Adrenal gland (tissue), 19 donors: ENCODE measurements at places on chromosomes 5 and 9. TPM values are rescaled to one million over a fixed set of nuclear protein-coding genes. Genes with fewer than 3 reads are reported as not detected.

DNA sequence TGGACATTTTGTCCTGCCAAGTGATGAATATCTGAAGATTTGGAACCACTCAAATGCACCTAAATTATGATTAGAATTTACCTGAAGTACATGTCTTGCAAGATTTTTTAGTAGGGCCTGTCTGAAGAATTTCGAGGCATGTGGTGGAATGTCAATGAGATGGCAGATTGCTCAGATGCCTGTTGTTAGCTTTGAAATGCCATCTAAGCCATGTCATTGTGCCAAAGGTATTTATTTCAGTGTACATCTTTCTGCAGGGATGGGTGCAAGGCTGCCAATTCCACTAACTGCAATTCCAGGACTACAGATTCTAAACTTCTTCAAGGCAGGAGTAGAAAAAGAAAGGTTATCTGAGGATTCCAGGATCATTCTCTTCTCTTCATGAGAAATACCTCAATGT lies 9.1 kb upstream of the GNAQ start:
- no peak overlapping the region for H3K27ac ChIP-seq
- no peak overlapping the region for H3K4me3 ChIP-seq
- H3K36me3 ChIP-seq = no peaks in the 10 kb centered on the region
- peaks cover under 1% of the 10 kb centered on the region for H3K4me1 ChIP-seq
- H3K27me3 ChIP-seq = no peaks in the 10 kb centered on the region

Gene ZFYVE16
- 39.1 TPM for polyA plus RNA-seq

- DNase-seq = no peak
- no peaks in the 10 kb centered on the region for H3K36me3 ChIP-seq
- no peaks in the 10 kb centered on the region for H3K4me1 ChIP-seq
- no peak overlapping the region for H3K27ac ChIP-seq
- peaks cover 2% of the 10 kb centered on the region for H3K27me3 ChIP-seq
Observed at GRCh38 chr5:132662004-132662401, 4.0 kb downstream of the IL13 start.

GRCh38 chr5:181156758-181157157 lies 9.4 kb downstream of the OR2V2 start:
- H3K27ac ChIP-seq = no peak overlapping the region
- H3K27me3 ChIP-seq = no peaks in the 10 kb centered on the region
- no peaks in the 10 kb centered on the region for H3K36me3 ChIP-seq
- H3K4me1 ChIP-seq = no peaks in the 10 kb centered on the region
- H3K4me3 ChIP-seq = no peak overlapping the region

GRCh38 chr9:114004221-114004716 lies 73.8 kb downstream of the AMBP start:
- no peaks in the 10 kb centered on the region for H3K4me1 ChIP-seq
- peak; percentile 79 for DNase-seq
- H3K27me3 ChIP-seq = no peaks in the 10 kb centered on the region
- peak overlapping the region; percentile 52 for H3K27ac ChIP-seq
- no peak overlapping the region for H3K4me3 ChIP-seq

DNA sequence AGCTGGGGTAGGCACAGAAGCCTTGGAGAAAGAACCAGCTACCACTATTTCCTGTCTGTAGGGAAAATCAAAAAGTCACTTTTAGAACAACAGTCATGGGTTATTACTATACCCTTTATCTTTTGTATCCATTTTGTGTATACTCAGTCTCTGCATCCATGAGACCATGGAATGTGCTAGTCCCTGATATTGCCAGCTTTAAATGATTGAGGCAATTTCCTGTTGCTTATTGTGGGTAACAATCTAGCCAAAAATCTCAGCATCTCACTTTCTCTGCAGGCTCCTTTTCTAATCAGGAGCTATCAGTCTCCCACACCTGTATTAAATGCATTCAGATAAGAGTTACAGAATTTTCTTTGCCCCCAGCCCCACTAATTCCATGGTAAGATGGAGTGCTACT lies 968 bp upstream of the KDM3B start:
- no peaks in the 10 kb centered on the region for H3K27me3 ChIP-seq
- H3K4me3 ChIP-seq = no peak overlapping the region
- peaks cover 25% of the 10 kb centered on the region for H3K4me1 ChIP-seq
- H3K36me3 ChIP-seq = peaks cover 28% of the 10 kb centered on the region
- DNase-seq = no peak

DNA sequence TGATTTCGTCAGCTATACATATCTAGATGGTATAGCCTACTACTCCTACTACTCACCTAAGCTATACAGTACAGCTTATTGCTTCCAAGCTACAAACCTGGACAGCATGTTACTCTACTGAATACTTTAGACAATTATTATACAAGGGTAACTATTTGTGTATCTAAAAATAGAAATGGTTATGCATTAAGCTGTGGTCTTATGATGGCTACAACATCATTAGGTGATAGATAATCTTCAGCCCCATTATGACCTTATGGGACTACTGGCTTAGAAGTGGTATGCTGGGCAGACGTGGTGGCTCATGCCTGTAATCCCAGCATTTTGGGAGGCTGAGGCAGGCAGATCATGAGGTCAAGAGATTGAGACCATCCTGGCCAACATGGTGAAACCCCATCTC lies 40.2 kb downstream of the CERT1 start:
- no peaks in the 10 kb centered on the region for H3K36me3 ChIP-seq
- no peak for DNase-seq
- no peak overlapping the region for H3K4me3 ChIP-seq
- H3K4me1 ChIP-seq = no peaks in the 10 kb centered on the region

DNA sequence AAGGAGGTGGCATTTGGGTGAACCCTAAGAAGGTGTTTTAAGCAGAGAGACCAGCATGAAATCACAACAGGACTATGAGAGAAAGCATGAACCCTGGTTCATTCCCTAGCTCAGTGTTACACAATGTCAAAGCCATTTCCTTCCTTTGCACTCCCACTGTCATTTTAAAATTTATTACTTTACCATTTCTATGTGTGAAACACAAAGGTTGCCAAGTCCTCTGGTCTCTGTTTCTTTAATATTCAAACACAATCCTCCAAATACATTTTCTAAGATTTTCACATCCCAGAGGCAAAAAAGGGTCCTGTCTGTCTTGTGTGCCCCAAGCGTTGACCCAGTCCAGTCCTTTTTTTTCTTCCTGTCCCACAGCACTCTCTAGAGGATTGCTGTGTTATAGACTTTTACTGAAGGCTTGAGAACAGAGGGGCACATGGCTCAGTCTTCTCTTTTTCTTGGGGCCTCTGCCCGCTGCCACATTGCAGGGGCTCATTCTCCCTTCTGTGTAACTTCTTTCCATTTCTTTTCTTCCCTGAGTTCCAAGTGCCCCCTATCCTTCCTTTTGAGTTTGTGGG lies 78.6 kb upstream of the SLC28A3 start:
- H3K4me3 ChIP-seq = no peak overlapping the region
- H3K27ac ChIP-seq = no peak overlapping the region
- DNase-seq = no peak
- H3K4me1 ChIP-seq = no peaks in the 10 kb centered on the region
- no peaks in the 10 kb centered on the region for H3K36me3 ChIP-seq

Gene MEIKIN
- not detected for polyA plus RNA-seq

GRCh38 chr9:24488896-24489295 lies 56.8 kb downstream of the IZUMO3 start:
- no peak overlapping the region for H3K27ac ChIP-seq
- H3K4me3 ChIP-seq = no peak overlapping the region
- no peaks in the 10 kb centered on the region for H3K36me3 ChIP-seq
- no peaks in the 10 kb centered on the region for H3K4me1 ChIP-seq

DNA sequence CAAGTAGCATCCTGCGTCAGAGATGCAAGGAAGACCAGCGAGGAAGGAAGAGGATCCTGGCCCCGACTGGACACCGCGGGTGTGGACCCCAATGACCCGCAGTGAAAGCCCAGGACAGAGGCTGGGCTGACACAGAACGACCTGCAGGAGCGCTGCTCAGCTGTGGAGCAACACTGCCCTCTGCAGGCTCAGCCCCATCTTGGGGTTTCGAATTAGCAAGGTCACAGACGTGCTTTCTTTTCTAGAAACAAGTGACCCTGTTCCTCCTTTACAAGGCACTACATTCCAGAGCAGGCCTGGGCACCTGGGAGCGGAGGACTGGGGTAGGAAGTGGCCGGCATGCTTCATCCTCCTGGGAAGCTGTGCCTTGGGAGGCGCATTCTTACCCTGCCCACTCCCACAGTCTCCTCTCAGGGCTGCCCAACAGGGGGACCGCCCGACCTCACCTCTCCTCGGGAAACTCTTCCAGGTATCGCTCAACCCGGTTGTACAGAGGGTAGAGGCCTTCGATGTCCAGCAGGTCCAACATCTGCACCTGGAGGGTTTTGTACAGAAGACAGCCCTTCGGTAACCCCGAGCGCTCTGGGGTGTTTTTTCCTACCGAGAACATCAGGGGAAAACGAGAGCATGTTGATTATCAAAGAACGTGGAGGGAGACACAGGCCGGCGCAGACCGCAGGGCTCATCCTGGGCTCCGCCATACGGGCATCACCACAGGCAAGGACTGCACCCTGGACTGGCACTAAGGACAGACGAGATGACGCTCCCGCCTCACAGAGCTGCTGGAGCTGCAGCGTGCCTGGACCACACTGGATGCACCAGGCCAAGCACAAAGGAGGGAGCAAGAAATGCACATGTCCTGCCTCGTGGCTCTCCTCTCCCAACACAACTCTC lies 35.0 kb downstream of the IPPK start:
- no peaks in the 10 kb centered on the region for H3K36me3 ChIP-seq
- H3K4me3 ChIP-seq = no peak overlapping the region
- H3K27ac ChIP-seq = peak overlapping the region; percentile 55

DNA sequence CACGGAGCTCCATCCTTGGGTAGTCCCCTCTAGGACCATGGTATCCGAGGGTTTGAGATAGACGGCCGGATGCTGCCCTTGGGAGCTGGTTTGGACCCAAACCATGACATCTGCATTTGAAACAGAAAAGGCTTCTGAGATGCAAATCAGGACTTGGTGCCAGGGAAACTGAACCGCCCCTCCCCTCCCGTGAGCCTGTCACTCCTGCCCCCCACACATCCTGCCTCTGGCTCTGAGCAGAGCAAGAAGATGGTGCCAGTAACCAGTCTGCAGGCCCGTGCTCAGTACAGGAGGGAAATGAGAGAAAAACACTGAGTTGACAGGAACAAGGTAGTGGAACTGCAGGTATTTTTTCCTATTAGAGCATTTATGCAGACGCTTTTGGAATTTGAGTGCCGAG lies 18.6 kb downstream of the ARPC5L start:
- peaks cover 13% of the 10 kb centered on the region for H3K4me1 ChIP-seq
- no peak overlapping the region for H3K27ac ChIP-seq
- DNase-seq = no peak
- peaks cover 90% of the 10 kb centered on the region for H3K36me3 ChIP-seq
- H3K27me3 ChIP-seq = no peaks in the 10 kb centered on the region

GRCh38 chr5:152514827-152515397 lies 109.8 kb upstream of the NMUR2 start:
- H3K4me3 ChIP-seq = no peak overlapping the region
- no peak for DNase-seq
- no peaks in the 10 kb centered on the region for H3K27me3 ChIP-seq
- H3K4me1 ChIP-seq = no peaks in the 10 kb centered on the region
- H3K36me3 ChIP-seq = no peaks in the 10 kb centered on the region
- H3K27ac ChIP-seq = no peak overlapping the region

DNA sequence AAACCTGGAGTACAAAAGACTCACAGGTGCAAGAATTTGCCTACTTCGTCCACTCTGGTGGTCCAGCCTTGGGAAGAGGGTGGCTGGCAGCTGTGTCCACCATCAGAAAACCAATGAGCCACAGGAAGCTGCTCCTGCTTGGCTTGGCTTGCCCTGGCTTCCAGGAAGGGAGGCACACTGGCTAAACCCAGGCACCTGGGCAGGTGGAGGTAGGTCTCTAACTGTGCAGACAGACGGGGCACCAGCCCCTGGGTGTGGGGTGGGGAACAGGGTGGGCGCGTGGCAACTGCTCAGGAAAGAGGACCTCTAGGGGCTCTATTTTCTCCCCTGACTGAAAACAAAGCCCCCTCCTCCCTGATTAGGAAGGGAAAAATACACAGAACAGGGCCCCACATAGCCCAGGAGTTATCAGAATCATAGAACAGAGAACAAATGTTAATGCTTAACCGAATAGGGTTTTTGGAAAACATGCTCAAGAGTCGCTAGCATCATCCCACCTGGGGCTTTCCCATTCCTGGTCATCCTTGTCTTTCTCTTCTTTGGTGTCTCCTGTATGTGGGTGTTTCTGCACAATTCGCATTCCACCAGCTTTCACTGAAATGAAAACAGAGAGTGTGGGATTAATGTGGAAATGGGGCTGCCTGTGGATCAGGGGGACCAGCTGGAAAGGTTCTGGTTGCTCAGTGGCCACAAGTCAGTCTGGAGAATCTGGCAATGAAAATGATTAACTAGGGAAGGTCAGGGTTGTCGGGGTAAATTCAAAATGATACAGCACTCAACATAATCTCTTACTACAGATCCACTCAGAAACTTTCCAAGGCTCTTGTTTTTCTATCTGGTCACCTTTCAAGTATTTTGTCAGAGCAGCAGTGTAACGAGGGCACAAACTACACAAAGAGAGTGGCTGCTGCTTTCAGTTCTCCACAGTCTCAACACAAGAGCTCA lies 13.1 kb downstream of the DAP start:
- H3K27ac ChIP-seq = no peak overlapping the region
- no peak overlapping the region for H3K4me3 ChIP-seq
- peaks cover 7% of the 10 kb centered on the region for H3K4me1 ChIP-seq
- DNase-seq = no peak
- H3K27me3 ChIP-seq = no peaks in the 10 kb centered on the region

DNA sequence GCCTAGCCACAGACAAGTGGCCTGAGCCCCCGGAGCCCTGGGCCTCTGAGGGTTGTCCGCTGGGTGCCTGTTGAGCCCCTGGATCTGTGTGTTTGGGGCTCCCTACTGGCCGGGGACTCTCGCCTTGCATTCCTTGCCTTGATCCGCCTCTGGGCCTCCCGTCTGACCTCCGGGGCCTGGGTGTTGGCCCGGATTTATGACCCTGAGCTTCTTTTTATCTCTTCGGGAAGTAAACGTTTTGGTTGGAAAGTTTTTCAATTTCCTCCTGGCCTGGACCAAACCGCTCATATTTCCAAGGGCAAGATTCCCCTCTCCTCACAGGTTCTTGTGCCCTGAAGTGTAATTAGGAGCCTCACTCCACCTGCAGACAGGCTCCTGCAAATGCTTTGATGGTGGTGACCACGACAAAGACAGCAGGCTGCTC lies 69.3 kb upstream of the EGFLAM start:
- H3K4me3 ChIP-seq = no peak overlapping the region
- no peak for DNase-seq
- no peak overlapping the region for H3K27ac ChIP-seq
- no peaks in the 10 kb centered on the region for H3K36me3 ChIP-seq
- no peaks in the 10 kb centered on the region for H3K4me1 ChIP-seq

DNA sequence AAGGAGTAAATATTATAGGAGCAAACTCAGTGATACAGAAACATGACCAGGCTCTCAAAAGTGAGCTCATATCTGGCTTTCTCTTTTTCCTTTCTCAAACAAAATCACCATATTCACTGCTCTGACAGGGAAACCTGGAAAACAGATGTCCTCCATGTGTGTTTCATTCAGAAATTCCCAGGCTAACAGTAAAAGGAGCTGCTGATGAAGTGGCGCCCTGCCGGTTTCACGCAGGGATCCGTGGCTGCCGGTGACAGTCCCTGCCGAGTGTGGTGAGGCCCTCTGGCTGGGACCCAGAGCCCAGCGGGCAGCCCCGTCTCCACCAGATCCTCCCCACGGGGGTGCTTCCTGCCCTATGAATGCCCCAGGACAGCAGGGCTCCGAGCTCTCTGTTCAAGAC lies 208.1 kb downstream of the GNA14 start:
- no peak overlapping the region for H3K4me3 ChIP-seq
- DNase-seq = no peak
- no peak overlapping the region for H3K27ac ChIP-seq
- no peaks in the 10 kb centered on the region for H3K4me1 ChIP-seq
